ENCODE measurements at places on chromosomes 2 and 18.

GRCh38 chr2:226884166-226884565, 48.3 kb downstream of the RHBDD1 start:
- DNase-seq = no peak

DNA sequence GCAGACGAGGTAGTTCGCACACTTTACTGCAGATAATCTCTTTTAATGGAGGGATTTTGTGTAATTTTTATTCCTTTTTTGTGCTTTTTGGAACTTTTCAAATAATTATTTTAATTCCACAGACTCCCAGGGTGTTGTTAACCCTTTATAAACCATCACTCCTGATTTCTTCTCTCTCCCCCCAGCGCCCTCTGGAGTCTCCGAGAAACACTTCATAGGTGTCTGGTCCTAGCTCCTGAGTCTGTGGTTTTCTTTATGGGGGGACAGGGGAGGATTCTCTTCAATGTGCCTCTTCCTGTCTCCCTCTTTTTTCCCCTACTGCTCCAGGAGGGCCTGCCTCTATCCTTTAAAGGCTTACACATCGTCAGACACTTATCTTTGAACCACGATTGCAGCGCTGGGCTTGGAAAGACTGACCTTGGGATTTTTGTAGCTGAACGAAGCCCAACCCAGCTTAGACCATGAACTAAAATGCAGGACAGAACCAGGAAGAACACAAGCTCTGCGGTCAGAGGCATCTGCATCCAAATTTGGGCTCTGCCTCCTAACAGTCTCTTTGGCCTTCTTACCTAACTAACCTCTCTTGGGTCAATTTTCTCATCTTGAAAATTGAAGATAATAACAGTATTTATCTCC, 7.1 kb upstream of the PKDCC start:
- no peak for DNase-seq

GRCh38 chr2:216829533-216829932, 30.3 kb downstream of the TNP1 start:
- no peak for DNase-seq

DNA sequence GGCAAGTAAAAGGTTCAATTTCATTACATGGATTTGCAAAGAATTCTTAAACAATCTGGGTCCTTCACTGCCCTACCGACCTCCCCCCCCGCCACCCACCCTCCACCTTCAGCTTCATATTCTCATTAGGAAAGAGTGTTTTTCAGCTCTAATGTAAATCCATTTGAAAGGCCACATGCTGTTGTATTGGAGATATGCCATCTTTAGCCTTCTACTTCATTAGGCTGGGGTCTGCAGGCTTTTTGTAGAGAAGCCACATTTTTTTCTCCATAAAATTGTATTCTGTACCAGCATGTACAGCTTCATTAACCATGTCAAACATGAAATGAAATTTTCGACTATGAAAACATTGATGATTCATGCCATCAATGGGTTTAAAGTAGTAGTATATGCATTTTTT, 42.8 kb upstream of the THUMPD2 start:
- DNase-seq = no peak

DNA sequence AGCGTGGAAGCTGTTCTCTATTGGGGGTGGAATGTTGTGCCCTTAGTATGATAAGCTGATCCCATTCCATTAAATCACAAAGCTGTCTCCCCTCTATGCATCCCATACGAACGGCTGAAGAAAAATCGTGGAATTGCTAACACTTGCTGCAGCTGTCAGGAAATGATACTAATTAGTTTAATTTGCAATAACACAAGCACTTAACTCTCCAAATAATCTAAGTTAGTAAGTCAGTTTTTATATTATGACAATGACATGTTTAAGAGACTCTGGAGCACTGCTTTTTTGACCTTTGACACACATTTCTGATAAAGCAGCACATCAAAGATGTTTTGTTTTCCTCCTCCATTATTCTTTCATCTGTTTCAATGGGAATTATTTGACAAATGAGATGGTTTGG, 123.7 kb upstream of the SATB2 start:
- DNase-seq = no peak
